ENCODE measurements at places on chromosomes 1 and 21.

GRCh38 chr1:9596415-9597123 lies 7.9 kb downstream of the TMEM201 start:
- DNase-seq = no peak

DNA sequence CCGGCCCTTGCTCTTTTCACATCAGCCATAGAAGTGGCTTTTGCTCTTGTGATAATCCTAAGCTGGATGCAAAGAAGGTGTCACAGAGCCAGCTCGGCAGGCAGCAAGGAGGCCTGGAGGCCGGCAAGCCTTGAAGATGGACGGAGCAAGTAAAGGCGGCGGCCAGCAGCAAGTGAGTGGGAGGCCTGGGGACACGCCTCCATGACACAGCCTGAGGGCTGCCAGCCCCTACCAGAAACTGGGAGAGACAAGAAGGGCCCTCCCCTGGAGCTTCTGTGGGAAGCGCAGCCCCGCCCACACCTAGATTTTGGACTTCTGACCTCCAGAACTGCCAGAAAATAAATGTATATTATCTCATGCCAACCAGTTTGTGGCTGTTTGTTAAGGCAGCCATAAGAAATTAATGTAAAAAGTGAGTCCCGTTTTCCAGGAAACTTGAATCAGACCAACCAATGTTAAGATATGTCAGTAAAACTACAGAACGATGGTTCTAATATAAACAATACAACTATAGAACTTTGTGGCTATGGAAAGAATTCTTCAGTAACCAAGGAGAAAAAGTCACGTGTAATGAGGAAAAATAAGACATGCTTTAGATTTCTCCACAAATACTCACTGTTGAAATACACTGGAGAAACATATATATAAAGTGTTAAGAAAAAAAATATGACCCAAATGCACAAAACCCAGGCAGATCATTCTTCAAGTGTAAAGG lies 49.9 kb downstream of the BACE2 start:
- no peak for DNase-seq

- DNase-seq = no peak
These were observed 218.3 kb upstream of the HOOK1 start for GRCh38 chr1:59596432-59596831.

GRCh38 chr21:28099001-28099705 lies 893.5 kb downstream of the LTN1 start:
- DNase-seq = no peak

GRCh38 chr1:154478013-154478412 lies 24.0 kb upstream of the TDRD10 start:
- no peak for DNase-seq

GRCh38 chr1:104702731-104703130 lies 953.0 kb downstream of the AMY1C start:
- no peak for DNase-seq

GRCh38 chr1:225871359-225872074 lies 10.7 kb downstream of the TMEM63A start:
- no peak for DNase-seq

DNA sequence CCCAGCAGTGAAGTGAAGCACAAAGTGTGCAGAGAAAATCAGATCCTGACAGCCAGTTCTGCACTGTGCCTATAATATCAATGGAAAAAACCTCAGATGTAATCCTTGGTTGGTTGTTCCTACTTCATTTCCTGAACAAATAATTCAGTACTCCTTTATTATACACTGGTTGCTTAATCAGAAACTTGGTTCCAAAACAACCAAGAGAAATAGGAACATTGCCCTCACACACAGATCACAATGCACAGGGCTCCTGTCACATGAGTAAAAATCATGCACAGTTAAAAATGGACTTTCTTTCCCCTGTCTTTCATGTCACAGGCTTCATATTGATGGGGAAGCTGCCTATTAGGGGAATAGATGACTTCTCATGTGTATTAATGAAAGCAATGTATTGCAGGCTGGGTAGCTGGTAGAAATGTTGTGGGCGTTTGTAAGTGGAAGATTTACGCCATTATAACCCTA lies 9.7 kb downstream of the DNASE2B start:
- no peak for DNase-seq

All from HS-27A (cell line).